ENCODE measurements at places on chromosomes 4 and X. TPM values are rescaled to one million over a fixed set of nuclear protein-coding genes. Genes with fewer than 3 reads are reported as not detected.
A peak's percentile ranks its signal among the peaks of the same experiment; 100 is the strongest.

The NUP62CL gene
- 4.9 TPM for total RNA-seq

The PFKFB1 gene
- 1.6 TPM for total RNA-seq

- DNase-seq, result peak; percentile 35
Observed at GRCh38 chrX:119236623-119237561, 807 bp downstream of the PGRMC1 start.

DNA sequence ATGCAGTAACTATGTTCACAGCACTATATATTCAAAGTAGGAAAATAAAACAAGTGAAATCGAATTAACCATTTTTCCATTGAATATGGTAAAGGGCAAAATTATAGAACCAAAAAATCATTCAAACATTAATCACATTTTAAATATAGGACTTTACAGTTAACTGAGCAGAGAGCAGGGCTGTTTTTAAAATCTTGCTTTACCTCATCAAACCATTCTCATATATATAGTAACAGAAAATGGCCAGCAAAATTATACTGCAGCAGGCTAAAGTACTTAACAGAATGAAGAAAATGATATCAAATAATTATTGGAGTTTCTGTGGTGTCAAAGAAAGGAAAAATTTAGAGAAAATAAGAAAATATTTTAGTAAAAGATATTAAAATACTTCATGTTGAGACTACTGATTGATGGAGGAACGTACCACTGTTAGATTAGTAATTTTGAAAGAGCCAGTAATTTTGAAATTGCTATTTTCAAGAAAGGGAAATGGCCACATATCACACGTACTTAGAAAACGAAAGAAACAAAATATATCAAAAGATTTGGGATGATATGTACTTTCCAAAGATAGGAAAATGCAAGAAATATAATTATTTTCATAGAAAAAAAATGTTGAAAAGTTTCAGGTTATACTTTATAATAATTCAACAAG lies 813.7 kb downstream of the DMD start:
- no peak for DNase-seq

- no peak for DNase-seq
Observed at GRCh38 chrX:9587642-9588041, 122.8 kb downstream of the TBL1X start.

All from activated T-cell treated with anti-CD3 and anti-CD28 coated beads, Interleukin-2, amount 50 U/mL, for 72 hours (primary cell).